Lung (tissue), 17 donors: ENCODE measurements at places on chromosomes 7 and 10. TPM values are rescaled to one million over a fixed set of nuclear protein-coding genes. Genes with fewer than 3 reads are reported as not detected.

Gene WNT8B
- total RNA-seq, result not detected

Gene C7orf57
- total RNA-seq, result 14.5 TPM

Gene GFRA1
- 2.1 TPM for total RNA-seq

Gene ELFN1
- total RNA-seq, result 0.89 TPM

Gene VPS50
- total RNA-seq, result 19.6 TPM

Gene SUGCT
- 1.7 TPM for total RNA-seq

Gene CHST3
- total RNA-seq, result 10.7 TPM

Gene SH2D4B
- total RNA-seq, result 0.28 TPM

Gene SEMA3A
- 9.4 TPM for total RNA-seq

Gene WEE2
- not detected for total RNA-seq

Gene GPRIN2
- total RNA-seq, result 36.5 TPM

Gene COL1A2
- 1,768 TPM for total RNA-seq

Gene USP54
- 102 TPM for total RNA-seq

Gene ELN
- 274 TPM for total RNA-seq

Gene LRRC18
- 4.5 TPM for total RNA-seq

Gene FANK1
- 16.8 TPM for total RNA-seq

Gene NFE2L3
- total RNA-seq, result 6.5 TPM

Gene BHLHA15
- 1.5 TPM for total RNA-seq

Gene ITPRID1
- total RNA-seq, result 0.51 TPM

Gene CHN2
- 11.0 TPM for total RNA-seq

Gene GNAT3
- not detected for total RNA-seq

Gene ACBD7
- 1.9 TPM for total RNA-seq

Gene WIPF3
- 2.8 TPM for total RNA-seq

Gene TMEM130
- 0.43 TPM for total RNA-seq

Gene VWA2
- 13.7 TPM for total RNA-seq

Gene CPA4
- 0.55 TPM for total RNA-seq

Gene XRCC2
- 2.9 TPM for total RNA-seq

Gene MAGI2
- total RNA-seq, result 7.9 TPM

Gene METTL27
- 22.1 TPM for total RNA-seq

Gene MLXIPL
- total RNA-seq, result 1.3 TPM

Gene OIT3
- total RNA-seq, result 0.28 TPM

Gene LIPK
- total RNA-seq, result not detected

Gene MYO3A
- 5.7 TPM for total RNA-seq

Gene ACTL6B
- total RNA-seq, result not detected

Gene DDC
- total RNA-seq, result 3.1 TPM

Gene CALHM3
- not detected for total RNA-seq

Gene TMEM213
- 2.0 TPM for total RNA-seq

Gene CNPY1
- total RNA-seq, result not detected

Gene CCL24
- 4.8 TPM for total RNA-seq

Gene HACD1
- 31.9 TPM for total RNA-seq

Gene PALD1
- total RNA-seq, result 15.5 TPM

Gene PDE6C
- not detected for total RNA-seq

Gene MDFIC
- 55.5 TPM for total RNA-seq

Gene CPA1
- total RNA-seq, result 12.5 TPM

Gene PTN
- total RNA-seq, result 0.77 TPM

Gene SERPINE1
- 18.6 TPM for total RNA-seq

Gene NEUROD6
- total RNA-seq, result not detected

Gene PON3
- total RNA-seq, result 25.5 TPM

Gene AKR1D1
- total RNA-seq, result not detected

Gene CYP3A5
- total RNA-seq, result 11.0 TPM

Gene PTF1A
- not detected for total RNA-seq

Gene SVOPL
- not detected for total RNA-seq

Gene DYNC1I1
- 7.6 TPM for total RNA-seq

Gene SFTPA1
- 8,195 TPM for total RNA-seq

Gene NPTX2
- total RNA-seq, result 0.46 TPM

Gene ACHE
- total RNA-seq, result 7.2 TPM
